ENCODE measurements at places on chromosomes 6 and 20. TPM values are rescaled to one million over a fixed set of nuclear protein-coding genes. Genes with fewer than 3 reads are reported as not detected.

Gene RBBP8NL
- not detected for total RNA-seq

Gene CLDN20
- not detected for total RNA-seq

Gene ECT2L
- not detected for total RNA-seq

Gene HLA-DRB1
- not detected for total RNA-seq

Gene ATP6V1G2
- total RNA-seq: 2.0 TPM

Gene WFDC9
- not detected for total RNA-seq

Gene IMPG1
- 0.37 TPM for total RNA-seq

Gene CYP21A2
- not detected for total RNA-seq

Data from uterine smooth muscle cell (primary cell).